Gastrocnemius medialis (tissue), 4 donors: ENCODE measurements at places on chromosomes 13 and 19. TPM values are rescaled to one million over a fixed set of nuclear protein-coding genes. Genes with fewer than 3 reads are reported as not detected.

GRCh38 chr19:39971380-39972035, 543 bp downstream of the PSMC4 start:
- no peak for DNase-seq

Gene CYP2A7
- total RNA-seq = not detected

DNA sequence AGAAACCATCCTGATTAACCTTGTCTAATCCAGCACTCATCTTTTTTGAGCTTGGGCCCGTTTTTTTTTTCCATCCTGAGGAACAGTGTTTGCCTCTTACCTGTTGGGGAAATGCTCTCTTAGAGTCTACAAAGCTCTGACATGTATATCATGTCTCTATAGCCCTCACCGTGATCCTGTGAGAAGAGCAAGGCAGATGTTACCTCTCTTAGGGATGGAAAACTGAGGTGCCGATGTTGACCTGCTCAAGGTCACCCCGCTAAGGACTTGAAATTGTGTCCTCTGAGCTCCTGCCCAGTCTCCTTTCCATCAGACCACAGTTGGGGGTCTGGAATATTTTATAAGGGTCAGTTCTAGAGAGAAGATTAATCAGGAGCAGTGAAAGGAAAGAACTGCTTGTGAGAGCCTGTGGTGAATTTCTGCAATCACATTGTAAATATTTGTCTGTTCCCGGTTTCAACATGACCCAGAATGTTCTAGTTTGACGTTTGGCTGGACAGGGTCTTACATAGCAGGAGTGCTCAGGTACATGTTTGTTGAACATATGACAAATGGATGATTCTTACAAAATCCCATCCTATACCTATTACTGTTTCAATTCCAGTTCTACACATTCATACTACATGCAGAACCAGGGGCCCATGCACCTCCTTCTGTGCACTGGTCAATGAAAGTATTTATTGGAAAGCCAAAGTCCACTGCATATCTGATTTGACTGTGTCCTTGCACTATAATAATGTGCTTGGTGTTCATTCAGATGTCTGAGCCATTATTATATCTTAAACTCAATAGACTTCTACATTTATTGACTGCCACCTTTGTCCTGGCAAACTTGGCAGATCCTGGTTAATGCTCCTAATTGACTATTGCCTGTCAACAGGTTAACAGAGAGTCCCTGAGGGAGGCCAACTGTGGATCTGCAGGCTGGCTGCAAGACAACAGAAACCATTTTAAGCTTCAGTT, 12.1 kb downstream of the SLC25A15 start:
- DNase-seq = no peak

DNA sequence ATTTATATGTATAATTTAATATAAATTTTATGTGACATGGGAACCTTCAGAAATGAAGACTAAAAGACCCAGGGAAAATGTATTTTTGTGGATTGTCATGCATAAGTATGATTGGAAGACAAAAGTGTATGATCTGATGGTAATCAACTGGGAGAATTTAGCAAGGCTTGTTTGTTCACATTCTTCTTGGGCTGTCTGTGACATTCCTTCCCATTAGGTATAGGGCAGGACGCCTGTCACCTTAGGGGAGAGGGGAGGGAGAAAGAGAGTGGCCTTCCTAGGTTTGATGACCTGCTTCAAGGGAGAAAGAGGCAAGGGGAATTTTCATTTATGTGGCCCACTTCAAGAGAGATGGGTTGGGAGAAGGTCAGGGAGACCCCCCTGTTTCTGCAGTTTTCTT, 22.4 kb downstream of the PIBF1 start:
- DNase-seq = no peak

DNA sequence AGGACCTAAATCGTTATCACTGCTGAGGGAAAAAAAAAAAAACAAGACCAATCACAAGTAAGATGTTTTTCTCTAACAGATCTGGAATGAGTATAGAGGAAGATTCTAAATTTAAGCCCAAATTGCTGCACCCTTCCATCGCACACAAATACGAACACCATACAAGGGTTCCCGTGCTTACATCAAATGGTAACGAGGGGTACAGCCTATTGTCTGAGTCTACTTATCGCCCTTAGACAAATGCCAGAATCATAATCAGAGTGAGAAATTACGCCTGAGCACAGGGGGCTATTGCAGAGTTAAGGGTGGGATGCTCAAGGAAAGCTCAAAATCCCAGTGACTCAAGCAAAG, 603 bp downstream of the ZC3H13 start:
- DNase-seq = no peak

Gene CD79A
- not detected for total RNA-seq

DNA sequence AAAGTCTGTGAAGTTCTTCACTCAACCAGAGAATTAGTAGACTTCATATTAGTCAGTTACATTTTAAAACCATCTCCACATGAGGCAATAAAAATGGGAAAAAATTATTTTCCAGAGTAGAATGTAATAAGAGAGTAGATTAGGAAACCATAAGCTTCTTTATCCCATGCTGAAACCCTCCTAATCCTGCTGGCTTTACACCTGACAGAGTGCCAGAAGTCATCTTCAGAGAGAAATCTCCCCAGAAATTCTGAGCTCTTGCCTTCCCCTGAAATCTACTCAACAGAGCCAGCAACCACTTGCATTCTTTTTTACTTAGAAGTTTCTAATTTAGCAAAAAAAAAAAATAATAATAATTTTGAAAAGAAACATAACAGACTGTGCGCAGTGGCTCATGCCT, 279.9 kb downstream of the NHLRC3 start:
- DNase-seq = no peak

GRCh38 chr19:23273022-23273589, 22.9 kb upstream of the ZNF724 start:
- no peak for DNase-seq

DNA sequence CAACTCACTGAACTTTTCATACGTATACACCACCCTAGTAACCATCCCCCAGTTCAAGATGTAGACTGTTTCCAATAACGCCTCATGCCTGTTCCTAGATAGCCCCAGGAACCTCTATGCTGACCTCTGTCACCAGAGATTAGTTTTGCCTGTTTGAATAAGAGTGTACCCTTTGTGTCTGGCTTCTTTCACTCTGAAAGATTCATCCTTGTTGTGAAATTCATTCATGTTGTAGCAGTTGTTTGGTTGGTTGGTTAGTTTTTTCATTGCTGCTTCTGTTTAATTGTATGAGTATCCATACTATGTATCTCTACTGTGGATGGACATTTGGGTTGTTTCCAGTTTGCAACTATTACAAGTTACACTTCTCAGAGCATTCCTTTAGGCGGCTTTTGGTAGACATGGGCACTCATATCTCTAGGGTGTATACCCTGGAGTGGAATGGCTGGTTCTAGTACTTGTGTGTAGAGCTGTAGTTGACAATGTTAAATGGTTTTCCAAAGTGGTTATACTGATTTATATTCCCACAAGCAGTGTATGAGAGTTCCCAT, 1.6 kb downstream of the RNASEH2B start:
- DNase-seq = no peak

DNA sequence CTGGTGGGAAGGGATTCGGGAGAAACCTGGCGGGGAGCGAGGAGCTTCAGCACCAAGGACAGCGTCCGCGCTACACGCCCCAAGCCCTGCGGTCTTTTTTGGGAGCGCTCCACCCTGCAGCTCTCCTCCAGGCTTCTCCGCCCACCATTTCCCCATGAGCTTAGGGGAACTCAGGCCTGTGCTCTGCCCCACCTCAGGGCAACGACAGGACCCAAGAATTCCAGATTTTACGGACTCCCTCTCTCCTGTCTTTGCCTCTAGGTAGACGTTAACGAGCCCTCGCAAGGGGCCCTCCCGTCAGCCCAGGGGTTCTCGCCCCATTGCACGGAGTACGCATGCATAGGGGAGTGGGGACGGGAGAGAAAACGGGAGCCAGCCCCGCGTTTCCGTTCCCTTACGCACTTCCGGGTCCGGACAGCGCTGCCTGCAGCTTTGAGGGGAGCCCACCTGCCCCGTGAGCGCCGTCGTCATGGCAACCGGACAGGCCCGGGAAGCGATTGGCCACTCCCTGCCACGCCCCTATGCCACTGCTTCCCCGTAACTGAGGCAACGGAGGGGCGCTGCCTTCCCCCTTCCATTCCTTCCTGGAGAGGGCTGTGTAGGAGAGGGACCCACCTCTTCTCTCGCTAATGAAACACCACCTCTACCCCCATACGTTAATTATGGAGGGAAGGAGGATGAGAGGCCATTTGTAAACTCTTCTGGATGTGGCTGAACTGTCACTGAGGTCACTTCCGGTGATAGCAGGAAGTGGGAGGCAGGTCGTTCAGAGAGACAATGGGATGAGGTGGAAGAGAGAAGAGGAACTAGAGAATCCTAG, 20.8 kb downstream of the NOVA2 start:
- no peak for DNase-seq

Gene SGCG
- 15.3 TPM for total RNA-seq
